ENCODE measurements at places on chromosomes 1 and 21. TPM values are rescaled to one million over a fixed set of nuclear protein-coding genes. Genes with fewer than 3 reads are reported as not detected.

The MAB21L3 gene
- total RNA-seq, result not detected

DNA sequence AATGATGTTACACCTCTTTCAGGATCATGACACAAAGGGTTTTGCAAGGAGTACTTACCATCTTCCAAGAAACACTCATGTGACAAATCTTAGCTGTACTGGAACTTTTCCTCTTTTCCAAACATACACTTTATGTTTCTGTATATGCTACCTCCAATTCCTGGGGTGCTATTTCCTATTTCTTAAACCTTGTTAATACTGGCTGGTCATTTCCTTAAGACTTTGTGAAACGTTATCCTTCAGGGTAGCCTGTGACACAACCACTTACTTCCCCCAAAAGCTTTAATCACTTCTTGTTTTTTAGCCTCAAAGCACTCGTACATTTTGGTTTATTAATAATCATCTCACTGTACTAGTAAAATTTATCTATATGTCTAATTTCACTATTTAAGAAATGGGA lies 39.4 kb downstream of the OR10Z1 start:
- H3K4me1 ChIP-seq, result peaks cover 5% of the 10 kb centered on the region
- H3K36me3 ChIP-seq, result no peaks in the 10 kb centered on the region
- DNase-seq, result no peak
- no peak overlapping the region for H3K4me3 ChIP-seq
- no peak overlapping the region for H3K27ac ChIP-seq

DNA sequence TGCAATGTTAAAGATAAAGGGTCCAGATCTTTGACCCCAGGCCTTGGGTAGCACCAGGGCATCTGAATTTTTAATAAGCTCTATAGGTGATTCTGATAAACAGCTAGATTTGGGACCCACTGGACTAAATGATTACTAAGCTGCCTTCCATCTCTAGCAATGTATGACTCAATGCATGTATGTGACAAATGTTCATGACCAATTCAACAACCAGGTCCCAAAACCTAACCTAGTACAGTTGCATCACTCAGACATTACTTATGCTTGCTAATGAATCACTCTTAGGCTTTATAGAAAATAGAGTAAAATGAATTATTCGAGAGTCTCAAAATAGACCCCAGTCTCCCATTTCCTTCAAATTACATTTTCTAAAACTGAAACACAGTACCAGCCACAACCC lies 35.5 kb downstream of the RCAN1 start:
- H3K27ac ChIP-seq, result no peak overlapping the region
- H3K36me3 ChIP-seq, result no peaks in the 10 kb centered on the region
- no peak overlapping the region for H3K4me3 ChIP-seq
- no peaks in the 10 kb centered on the region for H3K27me3 ChIP-seq
- no peak for DNase-seq
- H3K4me1 ChIP-seq, result no peaks in the 10 kb centered on the region

- no peaks in the 10 kb centered on the region for H3K4me1 ChIP-seq
- H3K27me3 ChIP-seq, result no peaks in the 10 kb centered on the region
- no peak overlapping the region for H3K4me3 ChIP-seq
- no peak overlapping the region for H3K27ac ChIP-seq
- no peak for DNase-seq
Observed at GRCh38 chr1:194297094-194297493, 1110.7 kb upstream of the B3GALT2 start.

DNA sequence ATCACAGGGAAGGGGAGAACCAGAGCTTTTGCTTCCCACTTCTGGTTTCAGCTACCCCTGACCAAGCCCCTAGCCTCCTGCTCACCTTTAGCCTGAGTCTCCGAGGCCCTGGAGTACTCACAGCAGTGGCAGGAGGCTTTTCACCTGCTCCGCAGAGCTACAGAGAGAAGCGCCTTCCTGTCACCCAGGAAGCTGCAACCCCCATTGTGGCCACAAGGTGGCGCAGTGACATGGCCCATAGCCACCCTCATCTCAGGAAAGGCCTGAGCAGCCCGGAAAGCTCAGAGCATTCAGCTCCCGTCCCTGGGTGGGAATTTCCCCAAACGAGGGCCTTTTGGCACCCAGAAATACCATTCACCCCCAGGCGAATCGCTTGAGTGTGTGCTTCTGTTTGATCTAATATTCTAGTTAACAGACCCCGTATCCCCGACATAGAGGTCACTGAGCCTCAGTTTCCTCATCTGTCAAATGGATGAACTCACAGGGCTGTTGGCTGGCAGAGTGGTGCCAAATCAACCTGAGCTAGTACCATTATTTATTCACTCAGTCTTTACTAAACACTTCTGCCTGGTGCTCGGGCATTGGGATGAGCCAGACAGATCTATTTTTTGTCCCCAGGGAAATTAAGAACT lies 25.3 kb downstream of the A3GALT2 start:
- no peaks in the 10 kb centered on the region for H3K36me3 ChIP-seq
- no peak overlapping the region for H3K4me3 ChIP-seq
- H3K27me3 ChIP-seq, result no peaks in the 10 kb centered on the region
- peak; percentile 88 for DNase-seq
- no peak overlapping the region for H3K27ac ChIP-seq
- H3K4me1 ChIP-seq, result no peaks in the 10 kb centered on the region

GRCh38 chr21:20720623-20721022 lies 277.6 kb upstream of the NCAM2 start:
- DNase-seq, result no peak
- H3K27me3 ChIP-seq, result no peaks in the 10 kb centered on the region
- no peaks in the 10 kb centered on the region for H3K4me1 ChIP-seq
- H3K27ac ChIP-seq, result no peak overlapping the region
- H3K36me3 ChIP-seq, result no peaks in the 10 kb centered on the region
- H3K4me3 ChIP-seq, result no peak overlapping the region
